ENCODE measurements at places on chromosomes 5 and 9.

DNA sequence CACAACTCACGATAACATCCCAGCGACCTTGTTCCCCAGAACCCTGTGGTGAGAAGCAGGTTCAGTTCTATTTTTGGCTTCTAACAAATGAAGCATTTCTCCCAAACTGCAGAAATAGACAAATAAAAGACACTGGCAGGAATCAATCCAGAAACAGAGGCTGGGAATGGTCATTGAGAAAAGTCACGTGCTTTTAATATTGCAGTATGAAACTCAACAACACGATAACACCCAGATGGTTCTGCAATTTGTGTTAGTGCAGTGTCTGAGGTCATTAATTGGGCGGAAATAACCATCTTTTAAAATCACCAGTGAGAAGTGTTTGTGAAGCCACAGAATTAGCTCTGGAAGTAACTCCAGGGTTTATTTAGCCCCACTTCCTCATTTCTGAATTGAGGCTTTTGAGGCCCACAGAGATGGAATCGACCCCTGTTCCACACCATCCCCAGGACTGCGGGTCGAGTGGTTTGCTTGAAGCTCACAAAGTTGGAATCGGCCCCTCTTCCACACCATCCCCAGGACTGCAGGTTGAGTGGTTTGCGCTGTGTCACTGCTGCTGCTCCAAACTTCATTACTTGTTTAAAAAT is 164.7 kb upstream of the IRX4 start:
- no peak for DNase-seq

- DNase-seq = no peak
Observed at GRCh38 chr9:115335439-115335838, 217.5 kb upstream of the TNC start.

DNA sequence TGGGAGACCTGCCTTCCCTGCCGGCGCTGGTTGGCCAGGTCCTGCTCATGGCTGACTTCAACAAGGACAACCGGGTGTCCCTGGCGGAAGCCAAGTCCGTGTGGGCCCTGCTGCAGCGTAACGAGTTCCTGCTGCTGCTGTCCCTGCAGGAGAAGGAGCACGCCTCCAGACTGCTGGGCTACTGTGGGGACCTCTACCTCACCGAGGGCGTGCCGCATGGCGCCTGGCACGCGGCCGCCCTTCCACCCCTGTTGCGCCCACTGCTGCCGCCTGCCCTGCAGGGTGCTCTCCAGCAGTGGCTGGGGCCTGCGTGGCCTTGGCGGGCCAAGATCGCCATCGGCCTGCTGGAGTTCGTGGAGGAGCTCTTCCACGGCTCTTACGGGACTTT is 10.6 kb downstream of the DIPK1B start:
- no peak for DNase-seq

DNA sequence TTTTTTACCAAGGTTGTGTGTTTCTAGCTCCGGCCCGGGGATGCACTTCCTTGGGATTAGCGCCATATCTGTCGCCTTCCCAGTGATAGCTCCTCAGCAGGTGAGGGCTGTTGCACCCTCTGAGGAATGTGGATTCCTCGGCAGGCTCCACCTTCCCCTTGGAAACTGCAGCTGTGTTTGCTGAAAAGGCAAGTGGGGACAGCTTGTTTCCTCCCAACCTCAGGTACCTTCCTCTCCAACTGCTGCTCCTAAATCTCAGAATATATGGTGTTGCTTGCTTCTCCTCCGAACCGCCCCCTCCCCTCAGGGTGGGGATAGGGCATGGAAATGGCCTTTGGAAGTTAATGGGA is 1.3 kb downstream of the SLC1A1 start:
- no peak for DNase-seq

GRCh38 chr5:97929383-97929782 is 746.3 kb upstream of the RIOK2 start:
- no peak for DNase-seq

- no peak for DNase-seq
Observed at GRCh38 chr5:111463311-111463710, 49.0 kb downstream of the STARD4 start.
